ENCODE measurements at places on chromosomes 3 and 15. TPM values are rescaled to one million over a fixed set of nuclear protein-coding genes. Genes with fewer than 3 reads are reported as not detected.

GRCh38 chr3:73637042-73637441 lies 12.3 kb upstream of the PDZRN3 start:
- DNase-seq = no peak

Gene VILL
- total RNA-seq = 19.4 TPM

DNA sequence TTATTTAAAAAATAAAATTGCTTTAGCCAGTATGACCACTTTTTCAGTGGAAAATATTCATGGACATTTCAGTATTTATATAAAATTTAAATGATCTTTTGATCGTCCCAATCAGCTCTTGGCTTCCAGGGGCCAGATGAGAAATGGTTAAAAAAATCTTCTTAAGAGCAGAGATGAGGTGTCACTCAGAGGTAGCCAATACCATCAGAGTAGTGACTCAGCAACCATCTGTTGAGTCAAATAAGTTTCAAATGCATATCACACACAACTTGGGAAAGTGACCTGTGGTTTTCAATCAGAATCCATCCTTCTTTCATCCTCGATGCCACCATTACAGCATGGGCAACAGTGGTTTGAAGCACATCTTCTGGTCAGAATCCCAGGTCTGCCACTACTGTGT lies 958.8 kb upstream of the NR2F2 start:
- DNase-seq = no peak

Gene CELSR3
- total RNA-seq = 8.6 TPM

Gene GOLGA8T
- total RNA-seq = not detected

- DNase-seq = peak; percentile 54
Measured at GRCh38 chr3:25783661-25784512, 644 bp upstream of the NGLY1 start.

DNA sequence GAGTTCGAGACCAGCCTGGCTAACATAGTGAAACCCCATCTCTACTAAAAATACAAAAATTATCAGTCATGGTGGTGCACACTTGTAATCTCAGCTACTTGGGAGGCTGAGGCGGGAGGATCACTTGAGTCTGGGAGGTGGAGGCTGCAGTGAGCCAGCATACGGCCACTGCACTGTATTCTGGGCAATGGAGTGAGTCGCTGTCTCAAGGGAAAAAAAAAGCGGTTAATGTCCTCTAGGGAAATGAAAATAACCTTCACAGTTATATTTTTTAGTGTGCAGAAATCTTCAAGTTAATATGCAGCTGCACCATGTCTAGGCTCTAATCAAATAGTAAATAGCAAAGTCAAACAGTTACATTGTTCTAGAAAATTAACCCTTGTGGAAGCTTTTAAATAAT lies 14.8 kb downstream of the CEP19 start:
- no peak for DNase-seq

- DNase-seq = no peak
Measured at GRCh38 chr3:126525091-126525852, 1.3 kb downstream of the CHST13 start.

DNA sequence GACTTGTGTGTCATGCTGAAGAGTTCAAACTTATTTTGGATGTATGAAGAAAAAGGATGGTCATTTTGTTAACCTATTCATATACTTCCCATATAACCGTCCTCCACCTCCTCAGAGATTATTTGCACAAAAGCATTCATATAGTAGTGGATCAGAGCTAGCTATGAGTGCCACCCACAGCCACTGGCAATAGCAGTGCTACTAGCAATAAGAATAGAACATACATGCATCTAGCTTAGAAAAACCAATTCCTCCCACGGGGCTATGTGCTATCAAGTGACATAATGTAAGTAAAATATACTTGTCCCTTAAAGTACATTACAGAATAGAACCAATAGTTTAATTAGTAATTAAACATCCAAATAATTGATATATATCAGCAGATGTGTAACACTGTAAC lies 10.3 kb upstream of the ZBED2 start:
- DNase-seq = no peak

GRCh38 chr3:13577181-13578121 lies 28.5 kb downstream of the FBLN2 start:
- no peak for DNase-seq

GRCh38 chr3:157139938-157140534 lies 19.9 kb downstream of the CCNL1 start:
- no peak for DNase-seq

GRCh38 chr3:98980915-98981596 lies 79.6 kb upstream of the DCBLD2 start:
- no peak for DNase-seq

DNA sequence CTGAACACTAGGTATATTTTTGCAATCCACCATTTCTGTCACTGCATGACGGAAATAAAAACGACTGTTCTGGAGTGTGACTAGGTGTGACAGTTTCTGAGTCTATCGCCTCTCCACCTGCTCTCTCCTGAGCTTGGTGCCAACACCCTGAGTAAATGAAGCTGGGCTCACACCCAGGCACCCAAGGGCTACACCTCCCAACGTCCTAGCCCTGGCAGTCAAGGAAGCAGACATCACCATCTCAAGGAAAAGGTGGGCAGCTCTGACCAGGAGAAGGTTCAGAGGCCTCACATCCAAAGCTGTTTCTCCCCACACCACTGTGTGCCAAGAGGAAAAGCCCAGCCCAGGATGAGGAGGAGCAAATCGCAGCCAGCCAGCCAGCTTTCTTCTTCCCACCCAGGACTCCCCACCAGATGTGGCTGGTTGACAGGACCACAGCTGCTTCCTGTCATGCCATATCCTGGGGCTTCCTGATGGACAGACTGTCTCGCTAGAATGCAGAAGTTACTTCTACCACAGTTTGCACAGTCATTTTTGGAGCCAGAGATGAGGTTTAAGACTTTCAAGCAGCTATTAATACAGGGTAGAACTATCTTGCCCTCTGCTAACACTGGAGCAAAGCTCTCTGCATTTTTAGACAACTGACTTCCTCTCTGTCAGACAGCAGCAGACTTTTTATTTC lies 3.3 kb downstream of the SCAMP2 start:
- DNase-seq = peak; percentile 57

GRCh38 chr3:121152573-121152972 lies 244.6 kb downstream of the STXBP5L start:
- DNase-seq = no peak

Gene MCF2L2
- total RNA-seq = 3.6 TPM

Measured in activated CD4-positive, alpha-beta T cell treated with anti-CD3 and anti-CD28 coated beads, Interleukin-2, amount 10 ng/mL, durations not matched to agents 7 days and 5 days (primary cell).